ENCODE measurements at places on chromosomes 4 and X.

GRCh38 chr4:158255727-158256324 is 45.5 kb downstream of the TMEM144 start:
- DNase-seq, result no peak

GRCh38 chr4:82421796-82422560 is 8.3 kb downstream of the HNRNPDL start:
- no peak for DNase-seq

DNA sequence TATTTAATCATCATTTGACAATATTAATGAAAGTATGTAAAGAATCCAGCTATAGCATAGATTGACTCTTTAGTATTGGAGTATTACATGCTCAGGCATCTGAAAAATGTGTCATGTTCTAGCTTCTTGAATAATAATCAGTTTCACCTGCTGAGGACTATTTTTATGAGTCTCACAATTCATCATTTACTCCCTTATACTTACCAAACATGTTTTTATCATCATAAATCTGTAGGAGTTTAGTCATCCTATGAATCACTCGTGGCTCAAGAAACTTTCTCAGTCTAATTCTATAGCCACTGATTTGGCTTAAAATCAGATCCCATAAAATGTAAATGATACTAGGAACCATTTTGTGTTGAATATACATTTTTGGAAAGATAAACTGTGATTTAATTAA is 1616.1 kb downstream of the C4orf33 start:
- no peak for DNase-seq

DNA sequence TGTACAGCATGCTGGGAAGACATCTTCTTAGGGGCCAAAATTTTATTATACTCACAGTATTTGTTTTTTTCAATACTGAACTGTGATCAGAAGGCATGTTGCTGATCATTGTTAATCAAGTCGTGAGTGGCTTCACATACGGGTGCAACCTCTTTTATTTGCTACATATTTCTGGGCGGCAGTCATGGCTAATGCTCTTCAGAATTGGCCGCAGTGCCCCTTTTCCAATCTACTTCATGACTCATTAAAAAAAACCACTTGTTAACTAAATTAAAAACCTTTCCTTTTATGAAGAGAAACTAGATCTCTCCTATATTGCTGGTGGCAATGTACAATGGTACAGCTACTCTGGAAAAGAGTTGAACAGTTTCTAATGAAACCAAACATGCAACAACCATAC is 101.5 kb upstream of the C1GALT1C1 start:
- DNase-seq, result no peak

DNA sequence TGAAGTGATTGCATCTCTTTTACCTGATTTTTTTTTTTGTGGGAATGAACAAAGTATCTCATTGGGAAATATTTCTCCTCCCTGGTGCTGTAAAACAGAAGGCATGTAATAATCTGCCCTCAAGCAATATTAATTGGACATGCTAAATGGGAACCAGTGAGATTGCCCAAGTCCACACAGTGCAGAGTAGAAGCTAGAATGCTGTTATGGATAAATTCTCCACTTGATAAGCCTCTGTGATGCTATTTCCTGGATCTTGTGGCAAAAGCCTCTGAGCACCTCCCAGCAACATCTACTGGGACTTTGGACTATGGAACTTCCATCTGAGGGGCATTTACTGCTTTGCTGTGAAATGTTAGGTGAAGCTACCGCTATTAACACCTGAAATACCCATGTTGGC is 46.9 kb upstream of the YTHDC1 start:
- DNase-seq, result no peak

DNA sequence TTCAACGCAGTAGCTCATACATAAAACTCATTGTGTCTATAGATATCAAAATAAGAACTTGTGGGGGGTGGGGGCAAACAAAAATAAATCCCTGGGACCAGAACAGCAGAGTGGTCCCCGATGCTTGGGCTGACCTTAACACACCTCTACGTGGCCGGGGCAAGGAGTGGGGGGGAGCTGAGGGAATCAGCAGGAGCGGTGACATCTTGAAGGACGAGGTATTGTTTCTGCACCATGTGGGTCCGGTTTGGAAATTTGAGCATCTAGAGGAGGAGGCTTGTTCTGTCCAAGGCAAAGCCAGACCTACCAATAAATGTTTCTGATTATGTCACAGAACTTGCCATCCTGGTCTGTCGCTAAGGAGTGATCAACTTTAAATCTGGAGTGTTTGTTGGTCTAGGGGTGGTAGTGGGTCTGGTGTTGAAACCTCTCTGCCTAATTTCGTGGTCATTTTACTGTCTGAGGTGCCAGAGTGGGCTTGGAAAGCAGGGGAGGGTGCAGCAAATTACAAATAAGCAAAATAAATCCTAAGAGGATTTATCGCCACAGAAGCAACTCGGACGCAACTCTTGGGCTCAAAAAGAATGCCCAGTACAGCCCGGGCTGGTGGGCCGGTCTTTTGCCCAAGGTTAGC is 774 bp upstream of the RAPGEF2 start:
- DNase-seq, result no peak

GRCh38 chrX:152915541-152916241 is 17.8 kb downstream of the ZNF185 start:
- no peak for DNase-seq
